ENCODE measurements at places on chromosomes 3 and 15.

GRCh38 chr3:117600112-117600511 lies 890.5 kb downstream of the TUSC7 start:
- DNase-seq = peak; percentile 22

GRCh38 chr3:144381607-144382006 lies 410.0 kb downstream of the DIPK2A start:
- no peak for DNase-seq

DNA sequence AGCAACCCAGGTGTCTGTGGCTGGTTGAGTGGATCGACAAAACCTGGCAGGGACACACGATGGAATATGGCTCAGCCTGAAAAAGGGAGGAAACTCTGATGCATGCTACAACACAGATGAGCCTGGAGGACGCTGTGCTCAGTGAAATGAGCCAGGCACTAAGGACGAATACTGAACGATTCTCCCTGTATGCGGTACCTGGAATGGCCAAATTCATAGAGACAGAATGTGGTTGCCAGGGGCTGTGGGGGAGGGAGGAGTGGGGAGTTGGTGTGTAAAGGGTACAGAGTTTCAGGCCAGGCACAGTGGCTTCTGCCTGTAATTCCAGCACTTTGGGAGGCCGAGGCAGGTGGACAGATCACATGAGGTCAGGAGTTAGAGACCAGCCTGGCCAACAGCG lies 35.1 kb downstream of the PCSK6 start:
- no peak for DNase-seq

DNA sequence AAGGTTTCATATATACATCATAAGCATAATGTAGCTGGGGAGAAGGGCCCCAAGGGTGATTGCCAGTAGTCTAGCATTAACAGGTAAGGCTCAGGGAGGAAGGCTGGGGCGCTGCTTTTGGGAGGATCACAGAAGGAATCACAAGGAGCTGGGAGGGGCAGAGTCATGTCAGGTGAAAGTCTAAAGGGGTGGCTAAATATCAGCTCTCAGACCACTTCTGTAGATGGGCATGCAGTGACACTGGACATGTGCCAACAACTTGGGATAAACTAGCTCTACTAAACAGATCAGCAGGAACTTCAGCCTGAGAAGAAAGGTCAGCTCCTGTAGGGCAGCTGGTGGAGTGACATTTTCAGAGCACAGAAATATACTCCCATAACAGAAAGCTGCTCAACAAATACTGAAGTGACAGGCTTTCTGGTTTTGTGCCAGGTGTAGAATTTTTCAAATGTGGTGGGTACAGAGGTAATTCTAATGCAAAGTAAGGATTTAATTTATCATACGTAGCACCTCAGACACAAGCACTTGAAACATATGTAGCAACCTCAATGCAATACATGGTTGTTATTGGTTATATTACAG lies 79.4 kb downstream of the PEX5L start:
- DNase-seq = no peak

GRCh38 chr3:183519891-183520290 lies 35.6 kb downstream of the KLHL6 start:
- no peak for DNase-seq

DNA sequence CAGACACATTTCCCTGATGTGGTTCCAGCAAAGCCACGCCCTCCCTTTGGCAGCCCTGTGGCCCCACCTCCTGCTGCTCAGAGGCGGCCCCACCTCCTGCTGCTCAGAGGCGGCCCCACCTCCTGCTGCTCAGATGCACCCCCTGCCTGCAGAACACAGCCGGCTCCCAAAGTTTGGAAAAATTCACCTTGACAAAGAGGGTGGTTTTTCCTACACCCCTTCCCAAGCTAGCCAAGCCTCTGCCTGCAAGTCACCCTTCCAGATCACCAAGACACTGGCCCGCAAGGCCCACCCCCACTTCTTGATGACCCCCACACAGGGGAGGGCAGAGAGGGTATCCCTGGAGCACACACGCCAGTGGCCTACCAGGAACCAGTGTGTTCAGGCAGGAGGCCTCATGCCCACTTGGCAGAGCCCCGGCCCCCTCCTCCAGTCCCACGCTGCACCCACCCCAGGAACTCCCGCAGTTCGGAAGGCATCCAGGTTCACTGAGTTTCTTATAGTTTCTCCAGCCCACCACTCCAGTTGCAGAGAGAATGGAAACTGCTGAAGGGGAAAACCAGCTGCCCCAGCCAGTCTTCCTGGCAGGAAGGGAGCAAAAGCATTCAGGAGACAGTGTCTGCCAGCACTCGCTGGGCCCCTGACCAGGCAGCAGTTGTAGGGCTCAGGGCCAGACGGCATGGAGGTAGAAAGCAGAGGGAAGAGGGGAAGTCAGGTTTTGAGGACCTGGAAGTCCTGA lies 2.3 kb upstream of the HAPLN3 start:
- DNase-seq = peak; percentile 29

- no peak for DNase-seq
Measured at GRCh38 chr3:7658294-7658693, 797.4 kb downstream of the GRM7 start.

- DNase-seq = no peak
Measured at GRCh38 chr3:61637088-61638051, 76.0 kb downstream of the PTPRG start.

DNA sequence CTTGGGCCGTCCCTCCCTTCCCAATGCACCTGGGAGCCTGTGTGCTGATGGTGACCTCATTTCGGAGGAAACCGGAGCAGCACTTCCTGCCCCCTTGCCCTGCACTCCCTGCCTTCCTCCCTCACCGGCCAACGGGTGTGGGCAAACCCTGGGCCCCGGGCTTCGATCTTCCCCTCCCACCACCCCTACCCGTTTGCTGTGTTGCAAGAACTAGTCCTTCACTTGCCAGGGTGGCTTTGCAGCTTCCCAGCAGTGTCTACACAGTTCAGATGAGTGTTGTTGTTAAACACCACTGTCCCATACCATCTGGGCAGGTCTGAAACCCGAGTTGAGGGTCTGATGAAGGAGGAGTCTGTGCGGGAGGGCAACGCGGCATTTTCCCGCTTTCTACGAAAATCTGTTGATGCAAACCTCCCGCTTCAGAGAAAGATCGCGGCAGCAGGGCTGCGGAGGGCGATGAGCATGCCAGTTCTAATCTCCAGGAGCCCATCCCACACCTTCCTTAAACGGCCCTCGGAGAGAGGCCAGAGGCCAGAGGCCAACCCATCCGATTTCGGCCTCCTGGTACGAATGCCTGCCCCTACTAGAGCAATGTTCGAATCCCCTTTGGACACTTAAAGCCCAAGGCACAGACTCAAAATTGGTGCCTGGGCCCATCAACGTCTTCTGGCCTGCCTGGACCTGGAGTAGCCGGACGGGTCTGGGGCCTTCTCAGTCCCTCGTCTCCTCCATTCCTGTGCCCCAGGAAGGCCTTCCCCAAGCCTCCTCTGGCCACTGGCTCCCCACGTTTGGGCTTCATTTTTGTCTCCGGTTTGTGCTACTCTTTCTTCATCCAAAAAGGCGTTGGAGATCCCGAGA lies 35.7 kb upstream of the POLG start:
- no peak for DNase-seq

- DNase-seq = no peak
Measured at GRCh38 chr15:33296856-33297255, 13.9 kb upstream of the RYR3 start.

DNA sequence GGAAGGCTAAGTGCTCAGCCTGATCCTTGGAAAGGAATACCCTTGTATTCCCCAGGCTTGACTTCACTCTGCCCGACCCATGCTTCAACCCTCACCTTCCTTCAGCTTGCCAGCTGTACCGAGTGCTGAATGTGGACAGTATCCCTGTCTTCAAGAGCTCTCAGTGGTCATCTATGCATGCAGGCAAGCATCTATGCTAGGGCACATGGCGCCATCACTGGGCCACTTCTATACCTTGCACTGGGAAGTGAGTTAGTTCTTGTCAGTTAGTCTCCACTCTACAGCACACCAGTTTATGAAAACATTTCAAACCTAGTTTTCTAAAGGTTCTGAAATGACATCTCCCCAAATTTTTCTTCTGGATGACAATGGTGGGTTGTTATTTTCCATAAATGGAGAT lies 82.0 kb upstream of the MYRIP start:
- DNase-seq = peak; percentile 28

DNA sequence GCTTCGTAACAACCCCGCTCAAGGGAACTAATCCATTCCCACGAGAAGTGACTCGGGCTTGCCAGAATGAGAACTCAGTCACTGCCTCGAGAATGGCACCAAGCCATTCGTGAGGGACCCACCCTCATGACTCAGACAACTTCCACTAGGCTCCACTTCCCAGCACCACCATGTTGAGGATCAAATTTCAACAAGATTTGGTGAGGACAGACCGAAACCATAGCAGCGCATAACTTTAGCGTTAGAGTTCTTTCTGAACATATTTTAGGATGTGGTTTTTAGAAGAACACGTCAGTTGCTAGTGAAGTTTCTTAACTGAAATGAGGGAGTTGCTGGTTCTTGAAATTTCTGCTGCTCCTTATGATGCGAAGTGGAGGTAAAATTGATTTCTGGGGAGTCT lies 13.5 kb downstream of the PTPRG start:
- no peak for DNase-seq

GRCh38 chr15:59373215-59373614 lies 544 bp upstream of the MYO1E start:
- no peak for DNase-seq

- no peak for DNase-seq
Measured at GRCh38 chr3:185200639-185201038, 47.8 kb upstream of the C3orf70 start.

DNA sequence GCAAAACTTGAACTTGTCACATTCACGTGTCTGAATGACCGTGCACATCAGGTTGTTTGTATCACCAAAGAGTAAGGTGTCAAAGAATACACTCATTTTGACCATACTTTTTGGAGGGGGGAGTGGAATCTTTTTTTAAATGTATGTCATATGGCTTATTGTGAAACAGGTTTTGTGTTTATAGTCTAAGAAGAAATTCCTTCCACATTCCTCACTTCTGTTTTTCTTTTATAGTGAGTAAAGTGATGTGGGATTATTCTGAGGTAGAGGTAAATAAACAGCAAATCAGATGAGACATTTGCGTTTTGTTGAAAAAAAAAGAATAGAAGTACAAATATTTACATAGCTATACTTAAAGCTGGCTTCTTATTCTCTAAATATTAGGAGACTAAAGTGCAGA lies 33.0 kb downstream of the SRP14 start:
- no peak for DNase-seq

- peak; percentile 62 for DNase-seq
Measured at GRCh38 chr3:118501152-118501551, 533.5 kb downstream of the IGSF11 start.

- DNase-seq = no peak
Measured at GRCh38 chr3:160136421-160136820, 88.8 kb upstream of the C3orf80 start.

DNA sequence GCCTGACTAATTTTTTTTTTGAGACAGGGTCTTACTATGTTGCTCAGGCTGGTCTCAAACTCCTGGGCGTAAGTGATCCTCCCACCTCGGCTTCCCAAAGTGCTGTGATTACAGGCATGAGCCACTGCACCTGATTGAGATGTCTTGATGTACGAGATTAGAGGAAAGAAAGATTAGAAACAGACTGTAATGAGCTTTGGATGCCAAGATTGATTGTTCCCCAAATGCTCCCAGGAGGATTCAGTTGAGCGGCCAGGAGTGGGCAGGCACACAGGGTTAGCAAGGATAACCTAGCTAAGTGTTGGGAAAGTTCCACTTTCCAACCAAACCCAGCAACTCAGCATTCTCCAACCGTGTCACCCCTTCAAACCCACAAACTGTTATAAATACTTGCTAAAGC lies 63.7 kb downstream of the SRGAP3 start:
- no peak for DNase-seq

DNA sequence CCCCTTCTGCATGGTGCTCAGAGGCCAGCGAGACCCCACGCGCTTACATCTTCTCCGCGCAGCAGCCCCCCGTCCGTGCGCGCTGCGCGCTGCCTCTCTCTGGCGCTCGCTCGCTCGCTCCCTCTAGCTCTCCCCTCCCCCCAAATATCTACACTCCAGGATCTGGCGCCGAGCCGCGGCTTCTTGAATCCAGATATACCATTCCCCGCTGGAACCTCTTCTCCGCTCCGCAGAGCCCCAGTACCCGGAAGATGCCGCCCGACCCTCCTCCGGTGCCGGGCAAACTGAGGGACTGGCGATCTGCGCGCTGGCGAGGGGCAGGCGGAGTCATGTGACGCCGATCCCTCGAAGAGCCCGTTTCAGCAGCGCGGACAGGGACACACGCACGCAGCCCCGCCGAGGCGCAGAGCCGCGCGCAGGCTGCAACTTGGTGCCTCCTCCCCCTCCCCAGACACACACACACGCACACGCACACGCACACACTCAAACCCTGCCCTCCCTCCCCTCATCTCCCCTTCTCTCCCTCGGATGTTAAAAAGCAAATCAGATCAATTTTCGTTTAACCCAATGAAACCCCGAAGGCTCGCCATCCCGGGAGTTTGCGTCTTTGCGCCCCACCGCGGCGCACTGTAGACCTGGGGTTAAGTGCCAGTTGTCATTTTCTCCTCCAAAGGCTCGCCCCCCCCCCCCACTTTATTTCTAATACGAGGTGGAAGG lies at the start of gene RASGRF1:
Gene RASGRF1, minus strand, starts transcription at position 294 of the 717 bp plus-strand sequence. Its CDS starts 282 bp downstream, at position 12.
- DNase-seq = no peak

DNA sequence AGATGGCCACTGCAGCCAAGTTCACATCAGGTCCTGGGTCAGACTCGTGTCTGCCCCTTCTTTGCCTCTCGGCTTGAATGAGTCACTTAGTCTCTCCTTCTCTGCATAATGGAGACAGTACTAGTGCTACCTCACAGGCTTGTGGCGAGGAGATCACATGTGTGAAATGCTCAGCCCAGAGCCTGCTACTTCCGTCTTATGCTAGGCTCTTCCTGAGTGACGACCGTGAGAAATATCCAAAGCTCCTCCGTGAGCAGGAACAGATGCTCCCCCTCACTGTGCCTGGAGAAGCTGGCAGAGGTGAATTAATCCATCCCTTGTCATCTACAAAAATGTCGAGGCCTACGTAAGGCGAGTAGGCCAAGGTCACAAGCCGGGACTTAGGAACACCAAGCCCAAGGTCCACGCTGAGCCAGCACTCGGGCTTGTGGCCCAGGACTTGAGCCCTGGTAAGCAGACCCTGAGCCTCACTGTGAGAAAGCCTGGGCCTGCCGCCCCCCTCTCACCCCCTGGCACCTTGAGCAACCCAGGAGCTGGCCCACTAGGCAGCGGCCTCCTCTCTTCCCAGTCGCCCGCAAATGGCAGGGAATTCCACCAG lies 17.9 kb downstream of the PAK6 start:
- DNase-seq = no peak

- peak; percentile 20 for DNase-seq
Measured at GRCh38 chr15:34217587-34218225, 7.1 kb upstream of the EMC4 start.

DNA sequence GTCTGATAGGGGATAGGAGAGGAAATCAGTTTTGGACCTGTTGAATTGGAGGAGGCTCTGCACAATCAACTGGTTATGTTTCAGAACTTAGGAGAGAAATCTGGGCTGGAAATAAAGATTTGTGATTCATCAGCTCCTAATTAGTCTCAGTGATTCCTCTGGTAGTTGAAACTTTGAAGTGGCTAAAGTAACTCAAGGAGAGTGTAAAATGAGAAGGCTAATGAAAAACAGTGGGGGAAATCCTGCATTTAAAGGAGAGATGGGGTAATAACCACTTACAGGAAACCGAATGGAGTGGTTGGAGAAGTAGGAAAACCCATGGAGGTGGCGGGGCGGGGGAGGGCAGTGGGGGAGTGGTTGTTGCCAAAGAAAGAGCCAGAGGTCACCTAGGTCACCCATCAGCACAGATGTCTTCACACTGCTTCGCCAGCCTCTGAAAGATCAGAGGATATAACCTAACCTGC lies 32.6 kb downstream of the MAP2K5 start:
- no peak for DNase-seq

GRCh38 chr15:34043813-34044212 lies 4.8 kb upstream of the AVEN start:
- DNase-seq = no peak

Data from DMS53 (cell line).